ENCODE measurements at places on chromosomes 2 and 18.

- DNase-seq = no peak
Observed at GRCh38 chr18:12838178-12838634, 45.8 kb downstream of the PTPN2 start.

DNA sequence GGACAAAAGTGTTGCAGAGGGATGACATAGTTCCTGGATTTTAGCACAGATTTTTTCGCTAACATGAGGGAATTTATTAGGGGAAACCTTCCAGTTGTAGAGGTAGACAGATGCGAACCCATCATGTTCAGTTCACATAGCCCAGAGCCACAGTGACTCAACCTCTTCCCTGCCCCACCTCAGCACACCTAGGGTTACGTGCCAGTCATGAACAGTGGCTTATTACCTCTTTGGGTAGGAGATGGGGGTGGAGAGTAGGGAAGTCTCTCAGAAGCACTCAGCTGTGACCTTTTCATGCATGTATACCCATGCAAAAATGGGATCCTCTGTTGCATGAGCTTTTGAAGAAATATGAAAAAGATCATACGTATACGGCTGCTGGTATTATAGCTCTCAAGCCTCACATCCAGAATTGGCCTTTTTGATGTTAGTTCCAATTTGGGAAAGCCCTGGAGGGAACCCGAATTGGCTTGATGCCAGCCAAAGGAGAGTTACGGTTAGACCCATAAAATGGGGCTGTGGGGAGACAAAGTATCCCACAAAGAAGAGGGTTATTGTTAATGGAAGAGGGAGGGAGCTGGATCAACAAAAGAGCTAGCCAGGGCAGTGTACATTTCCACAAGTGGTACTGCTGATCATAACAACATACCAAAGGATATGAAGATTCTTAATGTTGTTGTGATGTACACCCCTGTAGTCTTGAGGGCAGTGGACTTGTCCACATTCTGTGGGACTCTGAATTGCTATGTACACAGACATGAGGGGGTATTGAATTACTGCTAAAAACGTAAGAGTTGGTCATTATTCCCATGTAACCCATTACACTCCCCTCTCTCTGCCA, 4.9 kb downstream of the TANC1 start:
- no peak for DNase-seq

DNA sequence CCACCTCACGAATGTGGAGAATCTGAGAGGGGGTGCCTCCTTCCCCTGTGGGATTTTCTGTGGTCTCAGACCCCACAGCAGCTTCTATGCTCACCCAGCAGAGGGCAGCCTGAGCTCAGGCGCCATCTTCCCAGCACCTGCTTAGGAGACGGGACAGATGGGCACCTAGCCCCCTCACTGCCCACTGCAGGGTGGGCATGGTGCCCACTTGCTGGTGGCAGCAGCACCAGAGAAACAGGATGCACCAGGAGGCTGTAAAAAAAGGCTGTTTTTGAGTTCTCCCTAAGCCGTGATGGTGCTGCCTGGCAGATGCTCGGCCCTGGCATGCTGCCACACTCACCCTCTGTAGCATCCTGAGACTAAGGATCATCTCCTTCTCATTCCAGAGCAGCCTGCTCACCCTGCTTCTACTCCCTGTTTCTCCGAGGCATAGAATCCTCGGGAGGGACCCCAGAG, 19.1 kb upstream of the SLC20A1 start:
- DNase-seq = peak; percentile 34

DNA sequence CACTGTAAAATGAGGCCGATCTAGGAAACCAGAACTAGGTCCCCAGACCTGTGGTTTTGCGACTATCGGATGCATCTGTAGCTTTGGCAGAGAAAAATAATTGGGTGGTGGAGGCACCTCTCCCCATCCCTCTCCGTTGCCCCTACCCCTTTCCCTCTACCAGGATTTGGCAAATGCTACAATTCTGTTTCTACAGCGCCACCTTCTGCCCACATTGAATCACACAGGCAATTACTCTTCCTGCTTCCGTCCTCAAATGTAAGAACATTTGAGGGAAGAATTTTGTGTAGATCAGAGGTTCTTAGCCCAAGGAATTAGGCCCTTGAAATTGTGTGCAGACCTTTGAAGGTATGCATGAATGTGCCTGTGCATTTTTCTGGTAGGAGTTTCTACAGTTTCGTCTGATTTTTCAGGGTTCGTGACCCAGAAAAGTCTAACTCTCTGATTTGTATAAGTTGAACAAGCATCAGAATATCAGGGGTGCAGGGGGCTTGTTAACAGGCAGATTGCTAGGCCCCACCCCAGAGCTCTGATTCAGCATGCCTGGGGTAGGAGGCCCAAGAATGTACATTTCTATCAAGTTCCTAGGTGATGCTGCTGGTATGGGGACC, 11.2 kb downstream of the ATP6V1B1 start:
- no peak for DNase-seq

DNA sequence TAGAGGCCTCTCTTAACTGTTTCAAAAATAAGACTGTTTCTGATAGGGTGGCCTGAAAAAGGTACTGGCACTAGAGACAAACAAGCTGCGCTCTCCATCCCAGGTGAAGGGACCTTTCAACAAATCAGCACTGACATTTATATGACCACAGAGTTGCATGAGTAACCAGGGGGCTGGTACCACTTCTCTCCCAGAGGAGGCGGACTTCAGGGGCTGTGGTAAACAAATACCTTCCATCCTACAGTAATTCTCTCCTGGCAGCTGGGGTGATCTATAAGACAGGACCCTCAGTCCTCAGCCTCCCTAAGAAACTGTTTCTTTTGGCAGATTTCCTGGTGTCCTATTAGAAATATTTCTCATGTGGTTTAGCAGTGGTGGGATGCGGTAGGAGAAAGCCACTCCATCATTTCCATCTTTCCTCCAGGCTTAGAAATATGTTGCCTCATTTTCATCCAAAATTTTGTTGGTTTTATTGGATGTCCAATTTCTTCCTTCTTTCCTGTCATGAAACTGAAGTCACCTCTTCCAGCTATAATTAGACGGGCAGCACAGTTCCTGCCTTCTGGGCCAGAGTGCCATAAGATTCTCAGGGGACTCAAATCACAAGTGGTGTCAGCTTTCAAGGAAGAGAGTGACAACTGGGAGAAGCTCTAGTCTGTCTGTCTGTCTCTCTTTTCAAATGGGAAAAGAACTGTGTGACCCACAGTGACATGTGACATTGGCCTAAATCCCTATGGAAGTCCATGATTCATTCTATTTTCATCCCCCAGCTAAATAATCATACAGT, 96.4 kb downstream of the CYRIA start:
- DNase-seq = no peak

GRCh38 chr2:172394002-172394401, 33.4 kb upstream of the ITGA6 start:
- DNase-seq = no peak

DNA sequence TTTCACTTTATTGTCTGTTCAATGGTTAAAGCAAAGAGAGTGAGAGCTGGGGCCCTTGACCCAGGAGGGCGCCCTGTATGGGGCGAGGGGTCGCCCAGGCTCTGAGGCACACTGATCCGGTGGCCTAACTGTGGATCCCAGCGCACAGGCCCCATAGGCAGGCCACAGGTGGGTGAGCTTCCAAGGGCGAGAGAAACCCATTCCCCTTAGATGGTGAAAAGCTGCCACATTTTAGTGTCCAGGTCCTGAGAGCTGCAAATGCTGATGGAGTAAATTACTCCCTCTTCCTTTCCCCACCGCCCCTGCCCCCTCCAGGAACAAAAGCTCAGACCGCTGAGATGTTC, 5.9 kb upstream of the DLX2 start:
- DNase-seq = no peak

DNA sequence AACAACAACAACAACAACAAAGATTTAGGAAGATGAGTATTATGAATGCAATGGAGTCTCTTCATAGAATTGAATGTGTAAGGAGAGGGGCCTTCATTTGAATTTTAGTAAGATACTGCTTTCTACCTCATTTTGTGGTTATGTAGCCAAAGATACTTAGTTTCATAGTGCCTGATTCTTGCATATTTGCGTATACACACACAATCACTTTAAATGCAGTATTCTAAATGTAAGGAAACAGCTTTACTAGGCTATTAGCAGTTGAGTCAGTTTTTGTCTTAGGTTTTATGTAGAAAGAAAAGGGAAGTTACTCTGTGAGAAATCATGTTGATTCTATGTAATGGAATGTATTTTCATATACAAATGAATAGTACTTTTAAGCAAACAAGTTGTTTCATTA, 80.5 kb downstream of the HAUS1 start:
- DNase-seq = no peak

Measured in GM12892 (cell line).